ENCODE measurements at places on chromosomes 2 and 18.

DNA sequence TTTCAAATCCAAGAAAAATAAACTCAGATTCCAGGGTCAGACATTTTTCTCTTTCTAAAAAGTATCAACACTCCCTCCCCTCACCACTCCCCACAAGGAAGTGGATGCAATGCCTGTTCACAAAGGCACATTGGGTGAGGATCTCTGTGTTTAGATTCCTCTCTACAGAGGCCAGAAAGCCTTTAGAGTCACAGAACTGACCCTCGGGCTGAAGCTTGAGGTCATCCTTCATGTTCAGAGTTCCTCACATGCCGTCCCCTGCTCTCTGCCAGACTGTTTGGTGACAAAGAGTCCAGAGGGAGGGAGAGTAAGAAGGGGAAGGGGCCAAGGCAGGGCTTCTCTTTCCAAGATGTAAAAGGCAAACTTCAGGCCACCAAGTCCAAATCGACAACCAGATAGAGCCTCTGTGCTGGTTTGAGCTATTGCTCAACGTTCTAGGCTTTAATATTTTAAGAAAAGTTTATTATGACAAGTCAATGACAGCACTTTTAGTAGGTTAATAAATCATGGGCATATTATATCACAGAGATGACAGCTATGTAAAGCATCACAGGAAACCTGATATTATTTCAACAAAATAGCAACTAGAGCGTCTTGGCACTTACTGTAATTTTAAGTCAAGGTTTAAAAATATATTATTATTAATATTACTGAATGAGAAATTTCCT lies 269.4 kb downstream of the ETAA1 start:
- no peak for DNase-seq

DNA sequence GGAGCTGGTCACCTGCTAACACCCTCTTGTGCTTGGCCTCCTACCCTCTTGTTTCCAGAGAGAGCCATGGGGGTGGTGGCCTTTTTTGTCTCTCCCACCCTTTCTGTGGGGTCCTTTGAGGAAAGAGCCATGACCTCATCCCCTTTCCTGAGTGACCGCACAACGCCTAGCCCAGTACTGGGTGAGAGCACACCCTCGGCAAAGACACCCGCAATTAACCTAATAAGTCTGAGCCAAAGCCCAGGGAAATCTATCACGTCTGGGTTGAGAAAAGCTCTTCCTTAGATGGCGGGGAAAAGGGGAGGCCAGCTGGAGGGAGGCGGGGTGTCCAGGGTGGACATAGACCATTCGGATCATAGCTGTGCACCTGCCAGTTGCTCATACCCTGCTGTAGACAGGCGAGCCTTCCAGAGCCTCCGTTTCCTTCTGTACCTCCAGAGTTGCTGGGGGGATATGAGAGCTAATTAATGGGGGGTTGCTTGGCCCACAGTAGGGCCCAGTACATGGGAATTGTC lies 93.7 kb upstream of the MCFD2 start:
- DNase-seq: no peak

DNA sequence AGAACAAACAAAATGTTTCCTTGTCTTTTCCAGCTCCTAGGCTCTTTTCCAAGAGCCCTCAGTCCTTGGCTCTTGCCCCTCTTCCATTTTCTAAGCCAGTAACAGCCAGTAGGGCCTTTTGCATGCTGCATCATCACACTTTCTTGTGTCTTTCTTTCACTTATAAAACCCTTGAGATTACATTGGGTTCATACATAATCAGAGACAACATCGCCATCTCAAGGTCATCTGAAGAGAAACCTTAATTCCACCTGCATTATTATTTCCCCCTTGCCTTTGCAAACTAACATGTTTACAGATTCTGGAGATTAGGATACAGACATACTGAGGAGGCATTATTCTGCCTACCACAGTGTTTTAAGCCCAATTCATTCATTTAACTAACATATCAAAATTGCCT lies 697.3 kb downstream of the TRIB2 start:
- DNase-seq: no peak

- peak; percentile 29 for DNase-seq
These were observed 2.9 kb downstream of the MYL12A start for GRCh38 chr18:3250237-3251107.

- DNase-seq: no peak
These were observed 94.4 kb downstream of the FANCL start for GRCh38 chr2:58146707-58147106.

- DNase-seq: no peak
These were observed 296.6 kb upstream of the NETO1 start for GRCh38 chr18:73164430-73164829.

DNA sequence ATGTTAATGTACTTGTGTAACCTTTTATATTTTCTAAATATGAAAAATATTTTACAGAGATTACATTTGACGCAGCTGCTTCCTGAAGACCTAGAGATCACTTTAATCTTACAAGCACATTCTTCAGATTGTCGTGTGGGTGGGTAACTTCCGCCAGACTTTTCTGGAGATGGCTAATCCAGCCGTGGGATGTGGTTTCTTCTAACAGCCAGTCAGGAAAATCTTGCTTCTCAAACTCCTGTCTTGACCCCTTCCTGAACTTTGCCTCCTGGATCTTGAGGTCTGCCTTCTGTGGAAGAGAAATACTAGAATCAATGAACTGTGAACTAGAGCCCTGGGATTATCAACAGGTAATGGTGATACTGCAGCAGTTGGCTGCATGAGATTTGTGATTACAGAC lies 401.6 kb upstream of the TNP1 start:
- DNase-seq: peak; percentile 16

DNA sequence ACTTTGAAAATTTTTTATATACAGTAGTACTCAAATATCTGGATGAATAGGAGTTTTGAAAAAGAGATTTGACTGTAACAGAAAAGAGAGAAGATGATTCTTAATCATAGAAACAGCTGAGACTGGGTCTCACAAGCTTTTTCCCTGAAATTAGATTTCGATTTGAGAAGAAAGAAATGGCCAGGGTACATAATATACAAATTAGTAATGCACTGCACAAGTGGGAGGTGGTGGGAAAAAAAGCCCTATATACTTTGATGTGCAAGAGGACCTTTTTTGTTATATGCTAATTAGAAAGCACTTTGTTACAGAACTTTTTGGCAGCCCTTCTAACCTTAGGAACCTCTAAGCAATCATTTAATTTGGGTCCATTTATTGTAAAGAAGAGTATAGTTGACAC lies 62.9 kb downstream of the EML4 start:
- no peak for DNase-seq

DNA sequence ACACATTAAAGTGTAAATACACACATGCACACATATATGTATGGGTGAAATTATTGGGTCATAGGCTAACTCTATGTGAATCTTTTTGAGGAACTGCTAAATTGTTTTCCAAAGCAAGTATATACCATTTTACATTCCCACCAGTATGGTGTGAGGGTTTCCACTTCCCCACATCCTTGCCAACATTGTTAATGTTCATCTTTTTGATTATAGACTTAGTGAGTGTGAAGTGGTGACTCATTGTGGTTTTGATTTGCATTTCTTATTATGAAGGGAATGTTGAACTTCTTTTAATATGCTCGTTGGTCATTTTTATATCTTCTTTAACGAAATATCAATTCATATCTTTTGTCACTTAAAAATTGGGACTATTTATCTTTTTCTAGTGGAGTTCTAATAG lies 181.8 kb upstream of the GCFC2 start:
- DNase-seq: no peak

GRCh38 chr18:66168685-66169235 lies 417.9 kb downstream of the CDH7 start:
- no peak for DNase-seq

DNA sequence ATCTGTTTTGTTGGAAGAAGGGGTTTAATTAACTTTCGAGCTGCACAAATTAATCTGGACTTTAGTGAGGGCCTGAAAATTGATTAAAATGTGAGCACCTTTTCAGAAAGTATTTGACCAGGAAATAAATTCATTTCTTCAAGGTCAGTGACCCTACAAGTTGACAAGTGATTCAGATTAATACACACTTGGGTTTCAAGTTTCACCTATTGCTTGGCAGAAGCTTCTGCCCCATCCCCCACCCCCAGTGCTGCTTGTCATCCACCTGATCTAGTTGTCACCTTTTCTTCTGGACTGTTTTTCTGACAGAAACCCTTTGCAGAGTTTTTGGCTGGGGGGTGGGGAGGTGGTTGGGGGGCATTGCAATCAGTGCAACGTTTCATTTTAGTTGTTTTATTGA lies 46.2 kb downstream of the RPRM start:
- DNase-seq: no peak

- no peak for DNase-seq
These were observed 83.8 kb downstream of the TMEM247 start for GRCh38 chr2:46563186-46563585.

- DNase-seq: no peak
These were observed 478.9 kb downstream of the EIPR1 start for GRCh38 chr2:2898744-2899143.

All from H4 (cell line).